ENCODE measurements at places on chromosomes 6 and 20.

DNA sequence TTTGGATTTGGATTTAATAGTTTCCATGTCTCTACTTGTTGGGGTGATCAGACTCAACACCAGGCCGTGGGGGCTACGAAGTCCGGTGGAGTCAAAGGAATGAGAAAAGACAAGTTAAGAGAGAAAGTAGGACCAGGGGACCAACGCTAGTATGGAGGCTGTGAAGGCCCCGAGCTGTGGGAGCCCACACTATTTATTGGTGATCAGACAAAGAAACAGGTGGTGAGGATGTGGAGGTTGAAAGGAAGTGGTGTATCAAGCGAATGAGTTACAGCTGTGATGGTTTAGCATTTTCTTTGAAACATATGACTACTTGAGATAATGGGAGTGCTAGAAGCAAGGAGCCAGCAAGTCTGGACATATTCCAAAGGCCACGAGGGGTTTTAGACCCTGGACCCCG lies 62.4 kb downstream of the AKAP7 start:
- DNase-seq = peak; percentile 46

- no peak for DNase-seq
Observed at GRCh38 chr6:82337688-82338257, 25.8 kb upstream of the TPBG start.

GRCh38 chr20:17783671-17784070 lies 83.9 kb downstream of the BANF2 start:
- no peak for DNase-seq

DNA sequence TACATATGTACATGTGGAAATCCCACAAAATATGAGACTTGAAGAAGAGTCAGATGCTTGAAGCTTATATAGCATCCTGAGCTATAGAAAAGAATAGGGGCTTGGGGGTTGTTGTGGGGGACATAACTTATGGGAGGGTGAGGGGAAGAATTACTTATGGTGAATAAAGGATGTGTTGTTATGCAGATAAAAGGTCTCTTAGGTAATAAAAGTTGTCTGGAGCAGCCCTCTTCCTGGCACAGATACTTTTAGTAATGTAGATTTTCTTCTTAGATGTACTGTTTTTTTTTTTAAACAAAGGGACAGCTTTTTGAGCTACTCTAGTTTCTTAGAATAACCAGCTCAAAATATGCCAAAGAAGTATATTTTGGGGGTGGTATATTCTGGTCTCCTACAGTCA lies 35.9 kb downstream of the CHMP4B start:
- no peak for DNase-seq

DNA sequence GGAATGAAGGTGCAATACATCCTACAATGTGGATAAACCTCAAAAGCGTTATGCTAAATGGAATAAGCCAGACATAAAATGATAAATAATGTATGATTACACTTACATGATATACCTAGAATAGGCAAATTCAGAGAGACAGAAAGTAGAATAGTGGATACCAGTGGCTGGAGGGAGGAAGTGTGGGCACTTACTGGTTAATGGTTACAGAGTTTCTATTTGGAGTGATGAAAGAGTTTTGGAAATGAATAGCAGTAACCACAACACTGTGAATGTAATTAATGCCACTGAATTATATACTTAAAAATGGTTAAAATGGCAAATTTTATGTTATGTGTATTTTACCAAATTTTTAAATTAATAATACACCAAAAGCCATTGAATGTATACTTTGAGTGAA lies 71.4 kb upstream of the CST7 start:
- no peak for DNase-seq
